ENCODE measurements at places on chromosomes 11 and 22.

- no peak for DNase-seq
Measured at GRCh38 chr11:42870480-42870879, 441.3 kb upstream of the API5 start.

DNA sequence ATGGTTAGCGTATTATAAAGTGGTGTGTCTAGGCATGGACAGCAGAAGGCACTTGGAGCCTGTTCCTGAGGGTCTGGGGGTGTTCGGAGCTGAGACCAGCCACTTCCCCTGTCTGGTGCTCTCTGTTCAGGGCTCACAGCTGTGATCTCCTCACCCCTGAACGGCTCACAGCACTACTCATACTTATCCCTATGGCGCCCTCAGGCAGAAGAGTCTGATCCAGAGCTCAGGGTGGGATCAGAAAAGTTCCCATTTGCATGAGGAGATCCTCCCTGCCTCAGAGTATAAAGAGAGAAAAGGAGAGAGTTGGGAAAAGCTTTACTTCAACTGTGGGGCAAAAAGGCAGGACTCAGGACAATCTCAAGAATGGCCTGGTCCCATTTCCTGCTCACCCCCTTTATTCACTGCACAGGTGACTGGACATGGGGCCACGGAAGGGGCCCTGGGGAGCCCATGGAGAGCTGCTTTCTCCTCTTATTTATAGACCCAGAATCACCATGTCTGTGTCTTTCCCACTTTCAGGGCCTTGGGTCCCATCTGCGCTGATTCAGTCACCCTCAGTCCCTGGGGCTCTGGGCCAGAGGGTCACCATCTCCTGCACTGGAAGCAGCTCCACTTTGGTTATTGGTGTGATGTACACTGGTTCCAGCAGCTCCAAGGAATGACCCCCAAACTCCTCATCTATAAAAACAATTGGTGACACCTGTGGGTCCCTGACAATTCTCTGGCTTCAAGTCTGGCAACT, 97.0 kb upstream of the TOP3B start:
- no peak for DNase-seq

DNA sequence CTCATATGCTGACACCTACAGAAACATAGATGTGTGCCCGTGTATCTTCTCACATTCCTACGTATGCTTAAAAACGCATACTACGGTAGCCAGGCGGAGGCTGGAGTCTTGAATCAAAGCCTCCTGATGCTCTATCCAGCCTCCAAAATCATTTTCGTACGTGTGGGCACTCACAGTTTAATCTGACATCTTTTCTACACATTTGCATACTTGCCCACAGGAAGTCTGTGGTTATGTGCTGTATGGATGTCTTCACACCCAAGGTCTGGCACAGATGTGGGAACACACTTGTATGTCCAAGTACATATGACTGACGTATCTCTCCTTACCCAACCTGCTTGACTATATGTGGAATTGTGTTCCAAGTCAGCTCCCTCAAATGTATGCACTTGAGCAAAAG, 561.8 kb upstream of the CADM1 start:
- DNase-seq, result no peak

GRCh38 chr11:61361237-61361740, 393 bp downstream of the CYB561A3 start:
- DNase-seq, result no peak

GRCh38 chr22:44665115-44665514, 36.9 kb upstream of the PRR5 start:
- DNase-seq, result no peak

Data from T follicular helper cell (primary cell).